Posterior cingulate gyrus (tissue), 11 donors: ENCODE measurements at places on chromosomes 2 and 18.

GRCh38 chr2:28662468-28663181 lies 89.0 kb upstream of the PPP1CB start:
- DNase-seq = no peak

DNA sequence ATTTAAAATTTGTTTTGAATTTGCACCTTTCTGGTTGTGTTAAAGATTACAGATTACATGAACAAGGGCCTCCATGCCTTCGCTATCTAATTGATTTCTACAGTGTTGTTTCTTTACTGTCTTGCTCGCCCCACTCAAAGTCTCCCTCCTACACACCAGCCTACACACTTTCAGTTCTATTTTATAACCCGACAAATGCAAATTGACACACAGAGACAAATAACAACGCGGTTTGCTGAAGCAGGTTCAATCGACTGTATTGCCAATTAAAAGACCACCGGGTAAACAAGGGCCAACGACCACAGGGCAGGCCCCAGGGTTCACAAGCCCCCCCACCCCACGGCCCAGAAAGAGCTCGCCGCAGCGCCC lies 869 bp downstream of the STARD7 start:
- no peak for DNase-seq

DNA sequence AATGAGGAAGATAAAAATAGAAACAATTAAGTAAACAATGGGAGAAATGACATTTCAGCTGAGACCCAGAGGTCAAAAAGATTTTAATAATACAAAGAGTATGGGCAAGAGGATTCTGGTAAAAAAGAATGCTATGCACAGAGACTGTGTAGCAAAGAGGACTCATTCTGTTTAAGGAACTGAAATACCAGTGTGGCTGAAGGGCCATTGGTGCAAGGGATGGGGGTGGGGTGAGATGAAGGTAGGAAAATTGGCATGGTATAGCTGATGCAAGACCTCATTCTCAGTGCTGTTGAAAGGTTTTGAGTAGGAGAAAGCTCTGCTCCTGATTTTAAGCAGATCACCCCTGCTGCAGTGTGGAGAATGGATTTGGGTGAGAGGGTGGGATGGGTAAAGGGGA lies 10.8 kb downstream of the GALNT1 start:
- no peak for DNase-seq

GRCh38 chr18:3163968-3164367 lies 55.8 kb downstream of the MYOM1 start:
- no peak for DNase-seq

DNA sequence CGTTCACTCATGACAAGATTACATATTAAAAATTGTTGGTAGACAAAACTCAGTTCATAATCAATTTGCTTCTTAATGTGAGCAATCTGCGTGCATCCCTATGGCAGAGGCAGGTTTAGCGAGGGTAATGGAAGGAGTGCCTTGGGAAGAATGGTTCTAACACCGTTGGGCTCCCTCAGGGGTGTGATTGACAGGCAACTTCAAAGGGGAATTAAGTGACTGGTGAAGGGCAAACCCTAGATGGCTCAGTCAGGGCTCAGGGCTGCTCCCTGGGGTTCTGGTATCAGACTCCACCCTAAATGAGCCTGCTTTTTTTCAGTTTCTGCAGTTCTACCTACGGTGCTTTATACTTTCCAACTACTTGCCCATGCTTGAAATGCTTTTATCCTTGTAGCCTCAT lies 419.5 kb upstream of the CELF4 start:
- DNase-seq = no peak

DNA sequence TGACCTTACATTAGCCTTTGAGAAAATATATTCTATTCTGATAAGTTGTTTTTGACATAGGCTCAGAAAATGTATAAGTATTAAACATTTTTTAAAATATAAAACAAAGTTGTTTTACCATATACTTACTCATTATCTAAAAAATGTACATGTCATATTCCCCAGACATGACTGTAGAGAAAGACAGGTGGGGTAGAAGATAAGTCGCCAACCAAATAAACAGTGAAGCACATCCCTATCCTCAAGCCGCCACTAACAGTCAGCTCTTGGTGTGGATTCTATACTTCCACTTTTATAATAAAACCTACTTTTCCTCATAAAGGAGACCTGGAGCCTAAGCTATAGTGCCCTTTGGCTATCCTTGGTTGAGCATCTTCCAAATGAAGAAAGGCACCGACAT lies 26.4 kb downstream of the GDF7 start:
- no peak for DNase-seq

DNA sequence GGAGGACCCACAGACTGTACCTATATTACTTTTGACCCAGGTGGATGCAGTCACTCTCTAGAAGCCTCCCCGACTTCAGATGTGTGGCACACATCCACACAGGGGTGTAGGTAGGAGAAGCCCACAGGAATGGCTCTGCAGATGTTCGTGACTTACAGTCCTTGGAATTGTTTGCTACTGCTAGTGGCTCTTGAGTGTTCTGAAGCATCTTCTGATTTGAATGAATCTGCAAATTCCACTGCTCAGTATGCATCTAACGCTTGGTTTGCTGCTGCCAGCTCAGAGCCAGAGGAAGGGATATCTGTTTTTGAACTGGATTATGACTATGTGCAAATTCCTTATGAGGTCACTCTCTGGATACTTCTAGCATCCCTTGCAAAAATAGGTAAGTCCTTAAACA lies 605 bp downstream of the SLC9A4 start:
- no peak for DNase-seq

DNA sequence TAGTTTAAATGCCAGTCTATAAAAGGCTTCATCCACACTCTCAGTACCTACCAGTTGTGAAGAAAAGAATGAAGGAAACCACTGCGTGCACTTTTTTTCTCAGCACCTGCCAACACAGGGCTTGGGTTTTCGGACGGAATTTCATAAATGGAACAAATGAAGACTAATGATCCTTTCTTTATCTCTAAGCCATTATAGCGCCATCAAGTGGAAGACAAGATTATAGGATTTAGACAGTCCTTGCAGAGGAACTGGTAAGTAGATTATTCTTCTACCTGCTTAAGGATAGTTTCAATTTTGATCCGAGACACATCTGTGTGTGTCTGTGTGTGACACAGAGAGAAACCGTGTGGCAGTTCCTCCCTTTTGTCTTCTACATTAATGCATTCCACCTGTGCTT lies 245.6 kb downstream of the NRXN1 start:
- no peak for DNase-seq

DNA sequence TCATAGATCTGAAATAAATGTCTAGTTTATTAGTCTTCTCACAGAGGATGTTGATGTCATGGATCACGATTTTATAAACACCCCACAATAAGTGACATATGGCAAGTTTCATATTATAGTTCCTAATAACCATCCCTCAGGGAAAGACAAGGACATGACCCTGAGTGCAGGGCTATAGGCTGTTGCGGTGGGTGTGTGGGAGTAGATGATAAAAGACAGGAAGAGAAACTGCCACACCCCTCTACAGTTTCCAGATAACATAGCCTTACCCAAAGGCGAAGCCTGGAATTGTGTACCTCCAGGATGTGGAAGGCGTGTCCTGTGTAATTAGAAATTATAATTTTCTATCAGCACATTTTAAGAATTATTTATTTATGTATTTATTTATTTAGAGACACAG lies 2.4 kb upstream of the NEDD4L start:
- no peak for DNase-seq

- DNase-seq = no peak
These were observed 80.8 kb upstream of the LCLAT1 start for GRCh38 chr2:30366199-30366691.

DNA sequence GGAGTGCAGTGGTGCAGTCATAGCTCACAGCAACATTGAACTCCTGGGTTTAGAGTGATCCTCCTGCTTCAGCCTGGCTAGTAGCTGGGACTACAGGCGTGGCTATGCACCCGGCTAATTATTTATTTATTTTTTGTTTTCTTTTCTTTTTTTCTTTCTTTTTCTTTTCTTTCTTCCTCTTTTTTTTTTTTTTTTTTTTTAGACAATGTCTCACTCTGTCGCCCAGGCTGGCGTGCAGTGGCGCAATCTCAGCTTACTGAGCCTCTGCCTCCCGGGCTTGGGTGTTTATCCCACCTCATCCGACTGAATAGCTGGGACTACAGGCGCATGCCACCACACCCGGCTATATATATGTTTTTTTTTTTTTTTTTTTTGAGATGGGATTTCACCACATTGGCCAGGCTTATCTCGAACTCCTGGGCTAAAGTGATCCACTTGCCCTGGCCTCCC lies 1.4 kb upstream of the ANXA4 start:
- DNase-seq = no peak

- DNase-seq = no peak
These were observed 15.1 kb downstream of the MALL start for GRCh38 chr2:110100480-110100879.

- DNase-seq = no peak
These were observed 11.2 kb downstream of the RND3 start for GRCh38 chr2:150476286-150476685.

DNA sequence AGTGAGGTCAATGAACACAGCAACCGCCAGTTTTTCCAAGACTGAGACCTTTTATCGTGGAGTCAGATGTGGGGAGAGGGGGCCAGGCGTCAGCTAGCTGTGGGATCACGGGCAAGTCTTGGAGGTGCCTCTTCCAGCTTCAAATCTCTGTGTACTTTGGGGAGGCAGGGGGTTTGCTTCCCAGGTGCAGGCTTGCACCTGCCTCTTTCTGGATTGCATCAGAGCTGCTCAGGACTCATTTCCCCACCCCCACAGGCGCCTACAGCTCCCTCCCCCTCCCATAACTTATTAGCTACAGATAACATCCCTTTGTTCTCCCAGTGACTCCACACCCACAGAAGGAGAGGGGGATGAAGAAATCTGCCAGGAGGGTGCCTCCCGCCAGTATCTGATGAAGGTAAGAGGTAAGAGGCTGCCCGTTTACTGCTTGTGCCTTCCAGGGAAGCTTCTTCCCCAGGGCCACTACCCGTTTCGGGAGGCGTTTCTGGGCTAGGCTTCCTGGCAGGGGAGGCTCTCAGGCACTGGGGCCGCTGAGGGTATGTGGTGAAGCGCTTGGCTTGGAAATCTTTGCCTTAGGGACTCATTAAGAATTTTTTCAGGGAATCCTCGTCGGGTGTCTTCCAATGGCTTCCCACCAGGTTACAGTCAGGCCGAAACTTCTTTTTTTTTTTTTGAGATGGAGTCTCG lies 18.8 kb upstream of the MRPL33 start:
- no peak for DNase-seq

DNA sequence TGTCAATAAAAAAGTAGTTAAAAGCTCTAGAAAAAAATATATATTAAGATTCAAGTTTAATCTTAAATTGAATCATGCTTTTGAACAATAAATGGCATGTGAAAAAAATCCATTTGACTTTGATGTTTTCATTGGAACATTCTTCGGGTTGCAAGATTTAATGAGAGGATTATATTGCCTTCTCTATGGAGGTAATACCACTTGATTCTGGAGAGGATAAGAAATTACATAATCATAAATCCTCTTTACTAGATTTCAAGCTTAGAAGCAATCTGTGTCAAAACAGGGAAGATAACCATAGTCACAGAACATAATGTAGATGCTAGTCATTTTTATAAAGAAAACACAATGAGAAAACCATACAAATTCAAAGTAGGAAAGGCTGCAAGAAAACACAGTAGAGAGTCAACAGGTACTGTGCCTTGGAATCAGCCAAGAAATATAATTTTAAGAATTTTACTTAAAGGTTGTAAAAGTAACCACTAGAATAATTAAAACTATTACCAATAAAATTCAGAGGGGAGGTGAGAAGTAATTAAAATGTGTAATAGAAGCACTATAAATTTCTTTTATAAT lies 18.7 kb upstream of the MAPRE2 start:
- DNase-seq = no peak

DNA sequence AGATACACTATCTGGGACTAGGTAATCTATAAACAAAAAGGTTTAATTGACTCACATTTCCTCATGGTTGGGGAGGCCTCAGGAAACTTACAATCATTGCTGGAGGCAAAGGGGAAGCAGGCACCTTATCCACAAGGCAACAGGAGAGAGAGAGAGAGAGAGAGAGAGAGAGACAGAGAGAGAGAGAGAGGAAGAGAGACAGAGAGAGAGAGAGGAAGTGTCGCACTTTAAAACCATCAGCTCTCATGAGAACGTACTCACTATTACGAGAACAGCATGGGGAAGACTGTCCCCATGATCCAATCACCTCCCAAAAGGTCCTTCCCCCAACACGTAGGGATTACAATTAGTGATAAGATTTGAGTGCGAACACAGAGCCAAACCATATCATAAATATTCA lies 253.5 kb upstream of the TRIB2 start:
- DNase-seq = no peak

GRCh38 chr18:10689236-10690034 lies 163.6 kb downstream of the NAPG start:
- DNase-seq = no peak

DNA sequence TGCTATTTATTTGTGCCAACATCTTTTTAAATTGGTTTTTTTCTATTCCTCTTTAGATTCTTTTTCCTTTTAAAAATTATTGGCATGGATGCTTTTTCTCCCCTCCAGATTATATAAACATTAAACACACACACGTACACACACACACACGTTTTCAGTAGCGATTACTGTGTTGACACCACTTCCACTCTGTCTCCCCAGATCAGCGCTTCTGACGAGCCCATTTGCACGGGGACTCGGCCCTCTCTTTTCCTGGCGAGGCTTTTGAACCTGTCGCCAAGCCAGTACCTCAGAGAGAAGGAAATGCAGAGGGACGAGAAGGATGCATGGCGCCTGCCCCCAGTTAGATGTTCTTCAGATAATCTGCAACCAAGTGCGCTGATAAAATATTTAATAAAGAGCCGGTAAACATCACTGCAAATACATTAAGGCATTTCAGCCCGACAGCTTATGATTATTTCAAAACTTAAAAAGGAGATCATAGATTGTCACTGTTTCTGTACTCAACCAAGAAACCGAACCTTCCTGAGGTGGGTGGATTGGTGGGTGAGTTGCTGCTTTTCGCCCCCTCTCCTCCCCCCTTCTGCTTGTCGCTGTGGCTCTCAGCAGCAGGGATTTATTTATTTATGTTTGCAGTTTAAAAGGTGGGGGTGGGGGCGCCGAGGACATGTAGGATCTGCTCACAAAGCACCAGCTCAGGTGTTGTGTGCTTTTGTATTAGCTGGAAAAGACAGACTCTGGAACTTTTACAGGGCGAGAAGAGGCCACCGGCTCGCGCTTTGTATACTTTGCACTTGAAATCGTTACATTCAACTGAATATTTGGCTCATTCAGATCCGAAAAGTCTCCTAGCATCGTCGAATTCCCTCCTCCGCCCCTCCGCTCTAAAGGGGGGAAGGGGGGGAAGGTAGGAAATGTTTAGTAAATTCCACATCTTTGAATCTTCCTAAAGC lies 787 bp upstream of the TBR1 start:
- no peak for DNase-seq

DNA sequence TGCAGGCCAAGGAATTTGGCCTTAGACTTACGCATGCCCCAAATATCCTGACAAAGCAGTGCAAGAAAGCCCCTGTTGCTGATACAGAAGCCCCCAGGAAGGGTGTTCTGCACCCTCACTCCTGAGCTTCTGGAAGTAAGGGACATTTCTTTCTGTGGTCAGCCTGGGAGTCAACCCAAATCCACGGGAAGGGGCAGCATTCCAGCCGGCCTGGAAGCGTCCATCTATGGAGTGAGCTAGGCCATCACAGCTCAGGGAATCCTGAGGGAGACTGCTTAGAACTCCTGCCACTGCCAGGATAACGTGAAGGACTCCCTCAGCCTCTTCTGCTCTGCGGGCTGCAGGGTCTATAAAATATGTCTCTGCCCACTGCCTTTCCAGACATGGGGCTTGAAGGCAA lies 173.9 kb downstream of the ANAPC1 start:
- DNase-seq = no peak
